ENCODE measurements at places on chromosomes 11 and 22.
A peak's percentile ranks its signal among the peaks of the same experiment; 100 is the strongest.

DNA sequence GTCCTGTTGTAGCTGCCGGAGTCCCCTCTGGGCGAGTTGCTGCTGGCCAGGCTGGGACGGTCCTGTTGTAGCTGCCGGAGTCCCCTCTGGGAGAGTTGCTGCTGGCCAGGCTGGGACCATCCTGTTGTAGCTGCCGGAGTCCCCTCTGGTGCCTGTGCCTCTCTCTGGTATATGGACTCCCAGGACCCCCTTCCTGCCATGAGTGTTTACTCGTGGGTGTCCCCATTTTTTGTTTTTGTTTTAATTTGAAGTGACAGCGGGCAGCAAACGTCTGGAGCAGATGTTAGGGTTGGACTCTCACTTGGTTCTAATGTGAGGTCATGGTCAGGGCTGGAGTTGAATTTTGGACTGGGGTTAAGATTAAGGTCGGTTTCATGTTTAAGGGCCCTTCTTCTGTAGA lies 14.2 kb downstream of the SHANK3 start:
- DNase-seq = no peak

DNA sequence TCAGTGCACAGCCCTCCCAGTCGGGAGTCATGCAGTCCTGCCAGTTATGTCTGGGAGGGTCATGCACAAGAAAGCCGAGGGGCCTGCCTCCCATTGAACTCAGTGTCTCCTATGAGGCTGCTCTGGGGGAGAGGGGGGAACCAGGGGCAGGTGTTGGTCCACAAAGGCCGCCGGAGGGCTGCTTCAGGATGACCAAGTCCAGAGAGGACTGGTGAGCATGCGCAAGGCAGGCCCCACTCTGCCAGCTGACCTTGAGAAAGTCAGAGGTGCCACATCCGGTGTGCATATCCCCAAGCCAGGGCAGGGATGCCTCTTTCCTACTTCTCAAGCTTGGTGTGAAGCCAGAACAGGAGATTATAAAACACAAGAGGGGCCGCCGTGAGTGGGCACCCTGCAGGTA lies 4.4 kb downstream of the SCN4B start:
- no peak for DNase-seq

- no peak for DNase-seq
Observed at GRCh38 chr11:9625162-9625561, 38.7 kb upstream of the SWAP70 start.

DNA sequence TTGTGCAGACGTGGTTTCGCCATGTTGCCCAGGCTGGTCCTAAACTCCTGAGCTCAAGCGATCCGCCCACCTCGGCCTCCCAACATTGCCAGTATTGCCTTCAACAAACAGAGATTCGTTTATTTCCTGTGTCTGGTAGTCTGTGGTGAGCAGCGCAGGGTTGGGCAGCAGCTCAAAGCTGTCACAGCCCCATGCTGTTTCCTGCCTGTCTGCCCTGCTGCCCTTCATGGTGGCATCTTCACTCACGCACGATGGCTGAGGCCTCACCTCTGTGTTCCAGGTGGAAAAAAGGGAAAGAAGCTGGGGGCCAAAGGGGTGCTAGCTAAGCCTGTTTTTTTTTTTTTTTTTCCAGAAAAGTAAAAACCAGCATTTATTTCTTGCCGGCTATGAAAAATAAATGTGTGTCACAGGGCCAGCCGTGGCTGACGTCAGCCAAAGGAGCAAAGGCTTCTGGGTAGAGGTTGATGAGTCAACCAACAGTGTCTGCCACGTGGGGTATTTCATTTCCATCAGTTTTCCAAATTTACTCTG lies 28.8 kb downstream of the TBC1D22A start:
- DNase-seq = no peak

- DNase-seq = no peak
Observed at GRCh38 chr22:29860006-29860766, 22.1 kb upstream of the ASCC2 start.

DNA sequence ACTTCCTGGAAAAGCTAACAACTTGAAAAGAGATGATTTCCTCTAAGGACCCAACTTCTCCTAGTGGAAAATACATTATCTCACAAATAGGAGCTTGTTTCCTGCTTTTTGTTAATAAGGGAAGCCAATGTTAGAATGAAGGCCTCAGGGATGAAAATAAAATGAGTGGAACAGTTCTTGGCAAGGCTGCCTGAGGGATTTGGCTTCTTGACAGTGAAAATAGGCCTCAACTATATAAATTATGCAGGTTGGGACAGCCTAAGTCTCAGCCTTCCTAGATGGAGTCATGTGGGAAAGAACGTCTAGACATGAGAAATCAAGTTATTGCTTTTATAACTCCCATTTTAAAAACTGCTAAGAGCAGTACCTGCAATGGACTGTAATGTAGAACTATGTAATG lies 92.8 kb upstream of the FIBIN start:
- DNase-seq = no peak

- DNase-seq = no peak
Observed at GRCh38 chr22:46230262-46230901, 19.7 kb downstream of the CDPF1 start.

GRCh38 chr11:83778596-83778995 lies 492.4 kb upstream of the CCDC90B start:
- DNase-seq = no peak

- DNase-seq = no peak
Observed at GRCh38 chr22:47571616-47572015, 809.2 kb downstream of the TBC1D22A start.

DNA sequence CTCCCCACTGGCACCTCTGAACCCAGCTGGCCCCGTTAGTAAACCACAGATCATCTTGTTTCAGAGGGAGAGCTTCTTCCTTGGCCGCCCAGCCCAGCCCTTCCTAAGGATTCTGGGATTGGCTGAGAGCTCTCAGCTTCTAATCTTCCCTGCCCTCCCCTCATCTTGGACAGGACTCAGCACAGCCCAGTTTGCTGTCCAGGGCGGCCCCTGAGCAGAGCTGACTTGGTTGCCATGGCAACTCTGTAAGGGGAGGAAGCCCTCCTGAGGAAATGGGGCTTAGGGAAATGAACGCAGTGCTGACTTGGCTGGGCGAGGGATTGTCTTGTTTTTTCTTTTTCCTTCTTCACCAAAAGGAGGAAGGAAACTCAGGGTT lies 4.6 kb downstream of the APOL4 start:
- peak; percentile 67 for DNase-seq

- no peak for DNase-seq
Observed at GRCh38 chr11:71286701-71287643, 34.6 kb upstream of the SHANK2 start.

- no peak for DNase-seq
Observed at GRCh38 chr11:60765355-60765754, 8.7 kb downstream of the MS4A15 start.

- DNase-seq = peak; percentile 82
Observed at GRCh38 chr11:86456075-86456939, 81.6 kb downstream of the CCDC81 start.

DNA sequence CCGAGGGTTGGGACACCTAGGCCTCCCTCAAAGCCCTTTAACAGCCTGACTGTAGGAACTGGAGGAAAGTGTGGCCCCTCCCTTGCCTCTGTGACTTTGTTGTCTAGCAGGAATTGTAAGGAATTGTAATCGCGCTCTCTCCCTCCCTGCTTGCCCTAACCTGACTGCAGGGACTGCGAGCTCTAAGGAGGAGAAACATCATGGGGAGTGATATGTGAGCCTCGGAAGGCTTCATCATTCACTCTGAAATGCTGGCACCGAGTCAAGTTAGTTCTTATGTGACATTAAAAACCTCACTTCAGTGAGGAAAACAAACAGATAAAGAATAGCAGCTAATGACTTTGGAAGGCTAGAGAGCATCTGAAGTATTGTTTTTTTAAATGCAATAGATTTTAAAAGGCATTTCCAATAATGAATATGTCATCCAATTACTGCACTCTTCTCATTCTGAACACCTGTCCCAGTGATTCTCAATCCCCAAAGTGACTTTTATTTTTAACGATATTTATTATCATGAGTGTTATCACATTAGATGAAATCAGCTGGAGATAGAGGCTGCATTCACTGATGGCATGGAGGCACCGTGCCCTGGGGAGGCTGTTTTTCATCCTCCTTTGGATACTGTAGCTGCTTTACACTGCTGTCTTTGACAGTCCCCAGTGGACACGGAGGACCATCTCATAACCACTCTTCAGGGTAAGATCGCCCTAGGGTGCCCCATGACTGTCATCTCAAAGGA lies 58.5 kb upstream of the NTM start:
- no peak for DNase-seq

DNA sequence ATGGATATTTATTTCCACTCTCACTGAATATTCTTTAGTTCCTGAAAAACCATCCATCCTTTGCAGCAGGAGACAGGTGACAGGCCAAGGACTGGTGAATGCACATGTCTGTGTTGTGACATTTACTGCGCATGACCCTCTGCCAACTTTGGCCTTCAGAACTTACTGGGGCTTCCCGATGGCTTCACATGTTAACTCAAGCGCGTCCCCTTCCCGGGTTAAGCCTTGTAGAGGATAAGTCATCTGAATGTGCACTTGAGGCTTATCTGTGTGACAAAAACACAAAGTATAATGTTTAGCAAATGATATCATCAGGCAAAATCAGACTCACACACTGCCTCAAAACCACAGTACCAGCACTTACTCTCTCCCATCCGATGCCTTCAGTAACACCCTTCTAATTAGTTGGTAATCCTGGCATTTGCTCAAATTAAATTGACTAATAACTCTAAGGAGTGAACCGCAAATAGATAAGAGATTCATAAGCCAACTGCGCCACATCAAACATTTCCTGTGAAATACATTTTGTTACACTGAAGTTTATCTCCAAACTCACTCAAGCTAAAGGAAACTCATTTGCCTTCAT lies 286.4 kb downstream of the CADM1 start:
- no peak for DNase-seq

- DNase-seq = no peak
Observed at GRCh38 chr11:548700-549603, 11.6 kb downstream of the LMNTD2 start.

DNA sequence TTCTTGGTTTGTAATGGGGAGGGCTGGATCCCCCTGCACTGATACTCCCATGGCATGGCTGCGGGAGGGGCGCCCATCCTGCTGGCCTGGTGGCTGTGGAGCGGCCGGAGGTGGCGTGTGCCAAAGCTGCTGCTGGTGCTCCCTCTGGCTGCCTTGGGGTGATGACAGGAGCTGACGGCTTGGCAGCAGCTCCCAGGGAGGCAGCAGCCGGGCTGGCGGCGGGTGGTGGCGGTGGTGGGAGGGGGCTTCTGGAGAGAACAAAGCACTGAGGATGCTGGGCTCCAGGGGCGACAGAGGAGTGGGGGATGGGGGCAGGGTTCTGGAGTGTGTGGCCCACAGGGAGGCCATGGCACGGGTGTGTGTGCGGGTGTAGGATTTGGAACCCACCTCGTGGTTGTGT lies 11.4 kb upstream of the MPPED1 start:
- DNase-seq = peak; percentile 59

GRCh38 chr11:131397675-131398074 lies 27.3 kb downstream of the NTM start:
- DNase-seq = no peak

DNA sequence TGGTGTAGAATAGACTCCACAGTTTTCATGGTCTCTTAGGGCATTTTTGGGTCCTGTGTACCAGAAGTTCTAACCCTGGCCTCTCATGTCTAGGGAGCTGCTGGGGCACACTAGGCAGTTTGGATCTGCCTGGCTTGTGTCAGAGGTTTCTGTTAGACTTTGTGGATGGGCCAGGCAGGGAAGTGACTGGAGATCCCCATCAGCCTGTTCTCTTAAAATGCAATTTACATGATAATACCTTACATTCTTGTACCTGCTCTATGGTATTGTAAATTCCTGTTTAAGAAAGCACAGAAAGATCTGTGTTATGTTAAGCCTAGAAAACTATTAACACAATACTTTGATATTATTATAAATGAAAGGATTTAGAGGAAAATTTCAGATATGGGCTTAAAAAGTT lies 104.0 kb downstream of the ARHGAP42 start:
- DNase-seq = no peak

DNA sequence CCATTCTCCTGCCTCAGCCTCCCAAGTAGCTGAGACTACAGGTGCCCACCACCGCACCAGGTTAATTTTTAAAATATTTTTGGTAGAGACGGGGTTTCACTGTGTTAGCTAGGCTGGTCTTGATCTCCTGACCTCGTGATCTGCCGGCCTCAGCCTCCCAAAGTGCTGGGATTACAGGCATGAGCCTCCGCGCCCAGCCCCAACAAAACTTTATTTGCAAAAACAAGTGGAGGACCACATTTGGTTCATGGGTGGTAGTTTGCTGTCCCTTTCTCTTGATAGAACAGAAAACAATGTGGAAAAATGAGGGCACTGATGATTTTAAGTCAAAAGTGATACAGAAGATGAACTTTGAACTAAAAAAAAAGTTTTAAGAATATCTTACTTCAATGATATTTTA lies 121.8 kb upstream of the SERPIND1 start:
- no peak for DNase-seq

- DNase-seq = no peak
Observed at GRCh38 chr22:33842006-33842354, 78.3 kb downstream of the LARGE1 start.

DNA sequence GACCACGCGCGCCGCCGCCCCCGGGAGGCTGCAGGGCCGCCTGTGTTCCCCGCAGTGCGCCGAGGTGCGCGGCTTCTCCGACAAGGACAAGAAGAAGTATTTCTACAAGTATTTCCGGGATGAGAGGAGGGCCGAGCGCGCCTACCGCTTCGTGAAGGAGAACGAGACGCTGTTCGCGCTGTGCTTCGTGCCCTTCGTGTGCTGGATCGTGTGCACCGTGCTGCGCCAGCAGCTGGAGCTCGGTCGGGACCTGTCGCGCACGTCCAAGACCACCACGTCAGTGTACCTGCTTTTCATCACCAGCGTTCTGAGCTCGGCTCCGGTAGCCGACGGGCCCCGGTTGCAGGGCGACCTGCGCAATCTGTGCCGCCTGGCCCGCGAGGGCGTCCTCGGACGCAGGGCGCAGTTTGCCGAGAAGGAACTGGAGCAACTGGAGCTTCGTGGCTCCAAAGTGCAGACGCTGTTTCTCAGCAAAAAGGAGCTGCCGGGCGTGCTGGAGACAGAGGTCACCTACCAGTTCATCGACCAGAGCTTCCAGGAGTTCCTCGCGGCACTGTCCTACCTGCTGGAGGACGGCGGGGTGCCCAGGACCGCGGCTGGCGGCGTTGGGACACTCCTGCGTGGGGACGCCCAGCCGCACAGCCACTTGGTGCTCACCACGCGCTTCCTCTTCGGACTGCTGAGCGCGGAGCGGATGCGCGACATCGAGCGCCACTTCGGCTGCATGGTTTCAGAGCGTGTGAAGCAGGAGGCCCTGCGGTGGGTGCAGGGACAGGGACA lies 2.7 kb downstream of the NLRP6 start:
- no peak for DNase-seq

DNA sequence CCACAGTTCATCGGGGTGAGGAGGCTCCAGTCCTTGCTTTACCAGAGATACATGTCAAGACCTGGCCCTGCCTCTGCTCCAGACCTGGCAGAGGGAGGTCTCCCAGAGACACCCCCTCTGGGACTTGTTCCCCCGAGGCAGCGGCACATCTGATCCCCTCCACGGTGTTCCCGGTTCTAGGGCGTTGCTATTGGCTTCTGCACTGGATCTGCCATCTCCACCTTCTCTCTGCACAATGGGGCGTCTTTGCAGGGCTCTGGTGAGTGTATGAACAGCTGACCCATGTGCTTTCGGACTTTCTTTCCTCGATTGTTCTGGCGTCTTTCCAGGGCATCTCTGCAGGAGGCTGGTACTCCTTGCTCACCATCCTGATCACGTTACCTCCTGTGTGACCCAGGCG lies 930.4 kb downstream of the TBC1D22A start:
- DNase-seq = no peak
